ENCODE measurements at places on chromosomes 4 and X.

DNA sequence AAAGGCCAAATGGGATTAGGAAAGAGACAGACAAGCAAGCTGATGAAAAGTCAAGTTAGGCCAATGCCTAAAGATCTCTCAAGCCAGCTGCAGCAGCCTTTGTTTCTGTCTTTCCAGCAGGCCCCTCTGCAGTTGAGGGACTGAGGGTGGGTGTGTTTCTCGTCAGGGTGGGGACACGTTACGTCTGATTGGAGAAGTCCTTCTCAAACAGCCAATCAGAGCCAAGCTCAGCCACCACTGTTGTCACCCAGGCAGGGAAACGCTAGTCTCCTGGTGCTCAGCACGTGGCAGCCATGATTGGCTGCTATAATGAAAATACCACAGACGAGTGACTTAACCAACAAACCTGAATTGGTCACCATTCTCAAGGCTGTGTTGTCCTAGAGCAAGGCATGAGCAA is 177.1 kb upstream of the LCORL start:
- no peak for ATAC-seq

GRCh38 chr4:77703666-77704065 is 98.0 kb downstream of the CXCL13 start:
- no peak for ATAC-seq

DNA sequence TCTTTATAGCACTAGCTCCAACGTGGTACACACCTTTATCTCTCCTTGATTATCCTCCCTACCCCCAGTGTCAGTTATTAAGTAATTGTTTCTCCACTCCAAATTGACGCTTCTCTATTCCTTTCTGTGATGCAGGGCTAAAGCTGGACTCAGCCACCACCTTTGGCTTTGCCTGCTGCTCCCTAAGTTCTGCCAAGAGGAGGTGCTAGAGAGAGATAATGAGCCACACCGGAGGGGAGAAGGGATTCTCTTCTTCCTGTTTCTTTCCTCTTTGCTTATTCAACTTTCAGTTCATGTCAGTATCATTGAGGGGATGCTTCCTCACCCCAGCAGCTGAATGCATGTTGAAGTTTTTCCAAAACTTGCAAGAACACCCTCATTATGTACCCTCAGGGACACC is 176.5 kb downstream of the GBA3 start:
- ATAC-seq, result no peak

DNA sequence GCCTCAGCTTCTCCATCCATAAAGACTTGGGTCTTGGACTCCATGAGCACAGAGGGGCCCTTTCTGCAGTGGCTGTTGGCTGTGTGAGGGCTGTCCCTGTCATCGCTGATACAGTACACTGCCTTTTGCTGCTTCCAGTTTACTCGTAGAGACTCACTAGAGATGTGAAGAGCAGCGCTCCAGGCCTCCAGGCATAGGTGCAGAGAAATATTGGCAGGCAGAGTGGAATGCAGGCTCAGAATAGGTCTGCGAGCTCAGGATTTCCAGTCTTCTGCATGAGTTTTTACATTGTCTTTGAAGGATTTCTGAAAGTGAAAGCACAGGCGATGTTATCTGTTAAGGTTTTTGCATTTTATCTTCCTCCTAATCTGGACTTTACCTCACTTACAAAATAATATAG is 97.4 kb downstream of the AASDH start:
- peak; percentile 70 for ATAC-seq

DNA sequence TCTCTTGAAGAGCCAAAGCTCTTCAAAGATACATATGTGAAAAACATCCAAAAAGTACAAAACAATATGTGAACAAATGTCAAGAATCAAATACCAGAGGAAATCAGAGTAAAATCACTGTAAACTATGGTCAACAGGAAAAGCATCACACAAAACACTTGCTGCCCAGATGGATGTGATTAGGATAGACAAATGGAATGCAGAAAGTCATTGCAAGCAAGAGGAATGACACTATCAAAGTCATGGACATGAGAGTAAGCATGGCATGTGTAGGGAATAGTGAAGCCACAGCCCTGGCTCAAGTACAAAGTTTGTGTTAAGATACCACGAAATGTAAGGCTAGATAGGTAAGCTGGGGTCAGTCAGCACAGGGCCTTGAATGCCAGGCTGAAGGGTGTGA is 37.7 kb downstream of the CLDN2 start:
- ATAC-seq, result no peak

- no peak for ATAC-seq
Measured at GRCh38 chrX:68695206-68695845, 47.9 kb downstream of the STARD8 start.

GRCh38 chr4:169492436-169493163 is 119.8 kb downstream of the NEK1 start:
- ATAC-seq, result no peak

DNA sequence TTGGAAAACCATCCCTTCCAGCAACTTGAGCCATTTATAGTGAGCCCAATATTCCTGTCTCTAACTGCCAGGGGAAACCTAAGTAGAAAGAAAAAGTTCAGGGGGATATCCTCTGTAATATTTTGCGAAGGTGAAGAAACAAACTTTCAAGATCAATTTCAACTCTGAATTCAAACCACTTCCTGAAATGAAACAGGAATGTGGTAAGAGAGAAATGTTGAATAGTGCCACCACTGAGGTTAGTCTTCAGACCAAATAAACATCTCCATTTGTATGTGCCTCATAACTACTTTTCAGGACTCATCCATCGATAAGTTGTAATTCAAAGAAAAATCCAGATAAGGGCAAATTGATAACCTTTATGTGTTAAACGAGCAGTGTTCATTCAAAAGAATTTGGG is 128.7 kb downstream of the GABRB1 start:
- no peak for ATAC-seq

- ATAC-seq, result no peak
Measured at GRCh38 chrX:91331476-91331875, 103.2 kb upstream of the PABPC5 start.

- no peak for ATAC-seq
Measured at GRCh38 chrX:46953137-46953527, 40.9 kb downstream of the JADE3 start.

DNA sequence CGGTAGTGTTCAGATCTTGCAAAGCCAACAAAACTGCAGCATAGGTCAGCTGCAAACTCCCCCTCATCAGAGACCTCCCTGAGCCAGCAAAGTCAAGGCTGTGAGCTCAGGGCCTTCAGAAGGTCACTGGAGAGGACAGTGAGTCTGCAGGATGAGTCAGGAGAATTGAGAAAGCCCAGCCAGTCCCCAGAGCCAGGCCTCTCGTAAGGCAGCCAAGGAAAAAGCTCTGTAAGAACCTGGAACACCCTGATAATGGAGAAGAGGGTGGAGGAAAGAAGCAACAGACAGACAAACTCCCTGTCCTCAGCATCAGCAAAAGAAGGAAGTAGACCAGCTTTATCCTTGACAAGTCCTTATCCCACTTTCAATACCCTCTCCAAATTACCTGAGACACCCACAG is 33.0 kb downstream of the GRIA3 start:
- no peak for ATAC-seq

DNA sequence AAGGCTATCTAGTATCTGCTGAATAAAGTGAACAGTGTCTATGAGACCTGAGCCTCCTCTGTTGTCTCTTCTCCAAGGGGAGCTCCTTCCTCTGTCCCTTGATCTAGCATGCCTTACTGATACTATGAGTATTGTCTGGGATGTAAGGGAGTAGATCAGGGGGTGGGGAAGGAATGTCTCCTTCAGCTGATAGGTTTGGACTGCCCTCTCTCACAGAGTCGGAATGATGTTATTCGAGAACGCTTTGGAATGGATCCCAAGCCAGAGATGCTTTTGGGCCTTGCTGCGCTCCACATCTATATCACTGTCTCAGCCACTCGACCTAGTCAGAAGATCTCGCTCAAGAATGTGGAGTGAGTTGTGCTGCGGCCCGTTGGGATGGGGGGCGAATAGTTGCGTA is 68.3 kb upstream of the PRPS1 start:
- no peak for ATAC-seq

GRCh38 chr4:73872316-73873108 is 3.3 kb downstream of the CXCL1 start:
- ATAC-seq, result no peak

DNA sequence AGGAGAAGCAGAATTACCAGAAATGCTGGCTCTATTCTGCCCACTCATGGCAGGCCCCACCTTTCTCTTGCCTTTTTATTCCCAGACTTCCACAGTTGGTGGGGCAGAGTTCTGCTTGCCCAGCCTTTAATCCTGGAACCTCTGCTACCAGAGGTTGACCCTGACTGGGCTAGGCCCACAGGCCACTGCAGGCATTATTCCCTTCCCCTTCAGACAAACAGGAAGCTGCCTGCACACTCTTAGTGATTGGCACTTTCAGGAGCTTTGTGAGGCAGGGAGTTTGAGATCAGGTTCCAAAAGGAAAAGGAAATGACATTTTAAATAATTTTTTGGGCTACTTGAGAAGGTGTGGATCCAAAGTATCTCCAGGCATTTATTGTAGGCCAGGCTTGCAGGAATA is 18.8 kb downstream of the MSN start:
- ATAC-seq, result no peak

DNA sequence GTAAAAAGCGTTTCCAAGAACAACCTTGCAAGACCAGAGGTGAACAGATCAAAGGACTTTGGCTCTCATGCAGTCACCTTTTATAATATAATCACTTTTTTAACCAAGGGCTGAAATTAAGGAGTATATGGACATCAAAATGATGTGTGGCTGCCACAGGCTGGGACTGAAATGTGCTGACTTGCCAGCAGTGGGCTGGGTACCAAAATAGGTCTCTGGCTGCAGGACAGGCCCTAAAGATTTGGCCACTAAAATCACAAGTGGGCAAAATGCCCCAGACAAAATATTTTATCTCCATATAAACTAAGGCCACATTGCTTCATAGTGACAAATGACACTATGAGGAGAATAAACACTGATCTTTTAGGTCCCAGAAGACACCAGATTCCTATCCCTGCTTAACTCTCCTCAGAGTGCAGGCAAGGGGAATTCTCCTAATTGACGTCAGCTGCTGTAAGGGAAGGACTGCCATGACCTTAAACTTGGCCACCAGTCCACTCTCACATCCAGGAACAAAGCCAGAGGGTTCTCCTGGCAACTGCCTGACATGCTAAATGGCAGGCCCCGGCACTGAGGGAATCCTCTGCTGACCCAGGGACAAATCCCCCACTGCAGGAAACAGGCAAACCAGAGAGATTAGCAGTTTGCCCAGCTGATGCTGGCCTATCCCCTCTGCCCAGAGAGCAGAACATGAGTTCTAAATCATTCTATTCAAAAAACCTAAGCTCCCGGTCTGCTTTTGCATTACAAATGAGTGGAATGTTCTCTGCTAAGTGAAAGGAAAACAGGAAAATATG is 155.8 kb downstream of the PPP3CA start:
- ATAC-seq, result peak; percentile 93

Measured in motor neuron (in vitro differentiated cells).